Lower lobe of right lung (tissue), 2 donors: ENCODE measurements at places on chromosomes 1 and 21. TPM values are rescaled to one million over a fixed set of nuclear protein-coding genes. Genes with fewer than 3 reads are reported as not detected.

Gene WDR64
- total RNA-seq, result not detected

Gene MAN1A2
- total RNA-seq, result 39.6 TPM

Gene ELAVL4
- not detected for total RNA-seq

Gene NUP210L
- total RNA-seq, result 1.7 TPM

Gene ERI3
- 36.3 TPM for total RNA-seq

Gene NID1
- total RNA-seq, result 46.6 TPM

Gene CHI3L2
- 31.2 TPM for total RNA-seq

Gene TSACC
- not detected for total RNA-seq

Gene CD247
- total RNA-seq, result 8.7 TPM

Gene AQP10
- 0.47 TPM for total RNA-seq

Gene ZC3H11A
- 74.0 TPM for total RNA-seq
